Thoracic aorta (tissue), 2 donors: ENCODE measurements at places on chromosomes 3 and 15.

DNA sequence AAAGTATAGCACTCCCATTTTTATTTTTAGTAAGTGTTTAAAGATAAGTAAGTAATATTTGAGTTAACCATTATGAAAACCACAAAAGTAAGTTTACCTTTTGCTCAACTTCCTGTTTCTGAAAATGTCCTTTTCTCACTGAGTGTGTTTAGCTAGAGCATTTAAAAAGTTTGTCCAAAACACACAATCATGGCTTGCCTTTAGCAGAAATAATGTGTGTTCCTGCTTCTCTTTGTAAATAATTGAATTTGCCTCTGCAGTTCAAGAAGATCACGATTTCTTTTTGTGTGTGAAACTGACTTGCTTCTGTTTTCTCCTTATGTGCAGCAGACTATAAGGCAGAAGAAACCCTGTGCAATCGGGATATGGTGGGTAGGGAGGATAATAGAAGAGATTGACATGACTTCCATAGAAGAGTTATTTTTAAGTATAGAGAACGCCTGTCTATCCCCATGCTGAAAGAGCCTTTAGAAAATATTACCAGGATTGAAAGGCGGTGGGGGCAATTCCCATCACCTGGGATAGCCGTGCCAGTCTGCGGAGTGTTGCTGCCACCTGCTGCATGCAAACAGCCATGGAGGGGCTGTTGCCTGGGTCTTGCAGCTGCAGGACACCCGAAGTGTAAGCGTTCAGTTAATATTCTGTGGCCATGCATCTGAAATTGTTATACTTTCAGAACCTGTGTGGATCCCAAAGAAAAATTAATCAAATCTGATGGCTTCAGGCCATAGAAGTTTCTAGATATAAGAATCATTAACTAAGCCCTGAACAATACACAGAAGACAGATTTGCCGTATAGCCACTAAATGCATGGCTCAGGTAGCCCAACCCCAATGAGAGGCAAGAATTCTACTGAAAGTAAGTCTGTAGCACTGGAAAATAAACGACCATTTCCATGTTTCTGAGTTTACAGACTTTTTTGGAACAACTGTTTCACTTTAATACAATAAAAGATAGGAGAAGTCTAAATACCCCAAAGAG, 2.4 kb upstream of the CD96 start:
- no peak for DNase-seq

- DNase-seq = no peak
These were observed 203.3 kb downstream of the MBNL1 start for GRCh38 chr3:152471814-152472671.

GRCh38 chr3:180923561-180923960, 11.1 kb downstream of the FXR1 start:
- DNase-seq = no peak

GRCh38 chr3:193207290-193208273, 33.4 kb upstream of the PLAAT1 start:
- DNase-seq = no peak

DNA sequence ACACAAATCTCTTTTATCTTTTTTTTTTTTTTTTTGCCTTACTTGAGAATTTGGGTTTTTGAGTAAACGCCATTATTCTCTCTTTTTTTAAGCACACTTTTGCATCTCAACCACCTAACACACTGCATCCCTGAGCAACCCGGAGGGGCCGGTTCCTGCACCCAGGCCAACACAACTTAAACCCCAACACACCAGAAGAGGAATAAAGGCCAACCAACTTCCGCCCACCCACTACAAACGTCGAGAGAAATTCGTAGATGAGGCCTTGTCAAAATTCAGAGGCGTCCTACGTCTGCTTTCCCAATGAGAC, 389 bp upstream of the CCNB2 start:
- no peak for DNase-seq
